ENCODE measurements at places on chromosomes 11 and 22.

DNA sequence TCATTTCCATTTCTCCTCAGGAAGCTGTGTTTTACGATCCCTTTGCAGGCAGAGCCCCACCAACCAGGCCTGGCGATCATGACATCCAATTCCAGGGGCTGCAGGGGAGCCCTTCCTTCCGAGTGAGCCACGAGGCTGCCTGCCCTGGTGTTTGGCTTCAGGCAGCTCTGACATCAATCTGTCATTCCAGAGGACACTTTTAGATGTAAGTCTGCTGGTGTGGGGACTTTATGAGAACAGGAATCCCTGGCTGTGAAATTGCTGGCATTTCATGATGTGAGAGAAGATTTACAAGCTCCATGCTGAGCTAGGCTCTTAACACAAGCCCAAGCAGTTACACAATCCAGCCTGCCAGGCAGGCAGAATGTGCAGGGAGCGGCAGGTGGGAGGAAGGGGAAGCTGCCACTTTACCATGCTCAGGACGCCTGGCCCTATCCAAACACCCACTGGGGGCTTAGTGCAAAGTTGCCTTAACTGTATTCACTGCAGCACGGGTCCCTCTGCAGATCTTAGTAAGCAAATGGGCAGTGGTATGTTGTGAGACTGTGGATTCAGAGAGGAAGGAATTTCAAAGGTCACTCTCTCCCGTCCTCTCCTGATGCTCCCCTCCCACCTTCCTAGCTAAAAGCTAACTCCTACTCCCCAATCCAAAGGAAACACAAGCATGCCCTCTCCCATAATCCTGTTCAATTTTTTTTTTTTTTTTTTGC, 43.4 kb upstream of the MICAL2 start:
- peak; percentile 43 for DNase-seq

- DNase-seq, result peak; percentile 82
These were observed 67.7 kb downstream of the TBC1D22A start for GRCh38 chr22:46829941-46830715.

- no peak for DNase-seq
These were observed 6.4 kb downstream of the HIPK3 start for GRCh38 chr11:33263549-33263948.

DNA sequence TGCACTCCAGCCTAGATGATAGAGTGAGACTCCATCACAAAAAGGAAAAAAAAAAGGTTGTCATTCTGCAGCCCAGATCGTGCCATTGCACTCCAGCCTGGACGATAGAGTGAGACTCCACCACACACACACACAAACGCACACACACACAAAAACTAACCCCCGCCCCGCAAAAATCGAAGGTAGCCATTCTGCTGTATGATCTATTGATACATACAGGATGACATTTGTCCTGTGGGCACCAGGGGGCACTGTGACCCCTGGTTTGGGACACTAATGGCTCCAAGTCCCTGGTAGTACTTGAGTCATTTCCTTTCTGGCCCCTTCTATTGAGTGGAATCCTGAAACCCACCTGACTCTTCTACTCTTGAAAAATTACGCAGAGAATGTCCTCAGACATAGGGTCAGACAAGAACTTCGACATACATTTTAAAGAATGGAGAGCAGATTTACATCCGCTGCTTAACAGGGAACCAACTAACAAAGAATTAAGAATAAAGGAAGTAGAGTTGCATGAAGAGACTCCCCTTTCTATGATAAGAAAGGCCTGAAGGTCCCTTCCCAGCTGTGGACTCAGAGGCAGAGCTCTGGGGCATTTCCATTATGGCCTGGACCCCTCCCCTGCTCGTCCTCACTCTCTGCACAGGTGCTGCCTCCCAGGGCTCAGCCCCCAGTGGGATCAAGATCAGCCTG, 35.0 kb upstream of the PRAME start:
- peak; percentile 62 for DNase-seq

- no peak for DNase-seq
These were observed 36.0 kb downstream of the BRD1 start for GRCh38 chr22:49791682-49792081.
